A549 treated with GW870086 at 1 μM for 4 hours (cell line): ENCODE measurements at places on chromosomes 7 and 10. TPM values are rescaled to one million over a fixed set of nuclear protein-coding genes. Genes with fewer than 3 reads are reported as not detected.

OR6V1 gene
- not detected in 5 replicates for total RNA-seq

IKZF1 gene
- total RNA-seq: not detected in 5 replicates

HIP1 gene
- total RNA-seq: 16.8 to 25.3 TPM (median 22.2 TPM) in 5 replicates

NET1 gene
- total RNA-seq: 46.0 to 69.0 TPM (median 62.3 TPM) in 5 replicates

ZNF33B gene
- 5.5 to 7.5 TPM (median 6.1 TPM) in 5 replicates for total RNA-seq

EPHA1 gene
- total RNA-seq: 0.15 to 0.29 TPM in 2 of 5 replicates, not detected in the others

ASAH2B gene
- total RNA-seq: 3.5 to 5.4 TPM (median 4.6 TPM) in 5 replicates

TAS2R41 gene
- not detected in 5 replicates for total RNA-seq

IRF5 gene
- total RNA-seq: 12.5 to 15.9 TPM (median 14.1 TPM) in 5 replicates

TUBAL3 gene
- 0.19 to 0.50 TPM (median 0.27 TPM) in 5 replicates for total RNA-seq

FAM131B gene
- total RNA-seq: 0.27 to 0.65 TPM (median 0.40 TPM) in 5 replicates

ABCB1 gene
- 0.12 to 0.22 TPM (median 0.13 TPM) in 3 of 5 replicates, not detected in the others for total RNA-seq

FOXP2 gene
- total RNA-seq: not detected in 5 replicates

SSMEM1 gene
- not detected in 5 replicates for total RNA-seq

PRLHR gene
- not detected in 5 replicates for total RNA-seq

DYDC2 gene
- total RNA-seq: 0.13 to 0.17 TPM in 2 of 5 replicates, not detected in the others

NUTM2E gene
- total RNA-seq: 0.23 to 0.87 TPM (median 0.43 TPM) in 5 replicates

SFTPA1 gene
- total RNA-seq: not detected in 5 replicates

FRAT1 gene
- 0.97 to 2.0 TPM (median 1.7 TPM) in 5 replicates for total RNA-seq

SFRP5 gene
- total RNA-seq: 1.8 to 2.5 TPM (median 2.1 TPM) in 5 replicates

SORBS1 gene
- 0.42 to 0.93 TPM (median 0.50 TPM) in 5 replicates for total RNA-seq

AKR1C4 gene
- total RNA-seq: 0.10 to 0.32 TPM (median 0.24 TPM) in 5 replicates

JCAD gene
- total RNA-seq: 8.7 to 12.0 TPM (median 11.2 TPM) in 5 replicates

FAM241B gene
- total RNA-seq: 16.7 to 19.2 TPM (median 17.2 TPM) in 5 replicates

MBL2 gene
- total RNA-seq: not detected in 5 replicates

TDRD1 gene
- not detected in 5 replicates for total RNA-seq

PON1 gene
- total RNA-seq: 0.64 to 1.1 TPM (median 0.80 TPM) in 5 replicates

TUBB8 gene
- total RNA-seq: 0.10 to 0.12 TPM in 2 of 5 replicates, not detected in the others

ATG9B gene
- total RNA-seq: 0.31 to 1.3 TPM (median 0.58 TPM) in 5 replicates

STN1 gene
- 22.0 to 26.3 TPM (median 24.6 TPM) in 5 replicates for total RNA-seq

IQUB gene
- 0.12 TPM in 1 of 5 replicates, not detected in the others for total RNA-seq

CHRM2 gene
- not detected in 5 replicates for total RNA-seq

KIF11 gene
- 26.8 to 40.1 TPM (median 35.1 TPM) in 5 replicates for total RNA-seq

NCOA4 gene
- 82.0 to 99.3 TPM (median 91.1 TPM) in 5 replicates for total RNA-seq

ZNF277 gene
- 10.7 to 15.1 TPM (median 13.6 TPM) in 5 replicates for total RNA-seq

COL17A1 gene
- 1.5 to 2.2 TPM (median 1.8 TPM) in 5 replicates for total RNA-seq

KLF14 gene
- 0.09 TPM in 1 of 5 replicates, not detected in the others for total RNA-seq

IGFBP1 gene
- 33.3 to 50.1 TPM (median 49.5 TPM) in 5 replicates for total RNA-seq

ELMO1 gene
- total RNA-seq: 1.9 to 3.4 TPM (median 2.1 TPM) in 5 replicates

HOXA1 gene
- total RNA-seq: 2.2 to 3.9 TPM (median 3.3 TPM) in 5 replicates

AGR3 gene
- total RNA-seq: not detected in 5 replicates

ALOX5 gene
- total RNA-seq: 0.17 to 0.56 TPM (median 0.31 TPM) in 5 replicates

IFIT1B gene
- not detected in 5 replicates for total RNA-seq

CDC14C gene
- total RNA-seq: 0.05 TPM in 1 of 5 replicates, not detected in the others

LBX1 gene
- not detected in 5 replicates for total RNA-seq

ELAPOR2 gene
- total RNA-seq: 0.09 to 0.10 TPM in 2 of 5 replicates, not detected in the others

CAMK1D gene
- 6.1 to 7.9 TPM (median 6.9 TPM) in 5 replicates for total RNA-seq

NRP1 gene
- 67.9 to 94.2 TPM (median 79.5 TPM) in 5 replicates for total RNA-seq

SOSTDC1 gene
- total RNA-seq: not detected in 5 replicates

CPA4 gene
- total RNA-seq: 3.2 to 5.4 TPM (median 4.7 TPM) in 5 replicates

PIK3AP1 gene
- 0.67 to 1.2 TPM (median 1.0 TPM) in 5 replicates for total RNA-seq

CYP3A5 gene
- total RNA-seq: 0.91 to 1.6 TPM (median 1.4 TPM) in 5 replicates

TFPI2 gene
- total RNA-seq: 243 to 308 TPM (median 265 TPM) in 5 replicates
